ENCODE measurements at places on chromosomes 2 and 18.

GRCh38 chr2:191941376-191941929 is 94.6 kb upstream of the CAVIN2 start:
- DNase-seq, result no peak

DNA sequence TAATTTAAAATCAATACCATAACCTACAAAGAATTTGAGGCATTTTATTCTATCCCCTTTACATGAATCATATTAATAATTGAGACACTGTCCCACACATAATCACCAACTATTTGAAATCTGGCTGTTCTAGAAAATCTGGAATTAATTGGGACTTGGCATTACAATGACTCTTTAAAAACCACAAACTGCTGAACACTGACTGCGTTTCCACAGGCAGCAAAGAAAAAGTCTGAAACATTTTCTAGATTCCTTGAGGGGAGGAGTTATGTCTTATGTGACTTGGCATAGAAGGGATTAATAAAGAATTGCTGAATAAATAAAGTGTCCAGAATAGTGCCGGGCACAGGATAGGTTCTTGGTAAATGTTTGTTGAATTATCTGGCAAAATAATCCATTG is 61.4 kb downstream of the GPR39 start:
- no peak for DNase-seq

DNA sequence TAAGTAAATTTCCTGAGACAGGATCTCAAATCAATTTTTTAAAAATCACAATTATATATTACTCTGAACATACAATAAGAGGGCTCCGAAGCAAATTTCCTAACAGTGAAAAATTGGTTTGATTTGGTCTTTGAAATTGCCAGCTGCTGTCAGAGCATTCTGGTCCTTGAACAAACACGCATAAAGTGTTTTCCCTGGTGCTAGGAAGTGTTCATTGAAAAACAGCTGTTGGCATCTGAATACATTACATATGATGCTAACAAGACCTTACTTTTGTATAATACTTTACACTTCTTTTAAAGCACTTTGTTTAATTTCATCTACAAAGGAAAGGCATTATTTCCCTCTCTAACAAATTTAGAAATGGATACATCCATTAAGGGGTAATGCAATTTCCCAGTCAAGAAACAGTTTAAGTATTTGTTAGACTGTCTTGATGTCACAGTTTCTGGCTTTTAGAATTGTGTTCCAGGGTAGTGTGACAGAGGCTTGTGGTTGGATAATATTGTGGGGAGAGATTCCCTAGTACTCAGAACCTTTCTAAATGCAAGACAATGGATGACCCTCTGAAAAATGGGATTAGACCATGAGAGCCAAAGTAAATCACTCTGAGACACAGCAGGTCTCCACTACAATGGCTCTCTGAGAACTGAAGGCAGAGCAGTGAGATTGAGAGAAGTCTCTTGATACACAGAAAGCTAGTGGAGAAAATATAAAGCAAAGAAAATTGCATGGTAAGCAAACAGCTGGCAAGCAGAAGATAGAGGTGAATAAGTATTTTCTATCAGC is 299.0 kb downstream of the TRIB2 start:
- DNase-seq, result no peak

DNA sequence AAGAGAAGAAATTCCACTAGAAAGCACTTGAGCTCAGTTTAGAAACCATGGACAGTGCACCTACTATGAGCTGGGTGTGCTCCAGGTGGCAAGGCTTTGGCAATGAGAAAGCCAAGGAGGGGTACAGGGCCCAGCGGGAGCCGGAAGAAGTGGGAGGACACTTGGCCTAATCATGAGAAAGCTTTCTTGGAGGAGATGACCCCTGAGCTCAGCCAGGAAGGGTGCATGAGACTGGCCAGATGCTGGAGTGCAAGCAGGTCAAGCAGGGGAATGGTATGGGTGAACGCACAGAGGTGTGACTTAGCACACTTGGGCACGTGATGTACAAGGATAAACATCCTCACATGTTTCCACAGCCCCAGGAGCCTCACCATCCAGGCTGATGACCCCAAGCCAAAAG is 97.2 kb upstream of the GLI2 start:
- DNase-seq, result no peak

- peak; percentile 15 for DNase-seq
These were observed 37.4 kb downstream of the AFF3 start for GRCh38 chr2:100104718-100105677.

Data from progenitor cell of endocrine pancreas (in vitro differentiated cells).